ENCODE measurements at places on chromosomes 12 and 14.
A peak's percentile ranks its signal among the peaks of the same experiment; 100 is the strongest.

- peak; percentile 91 for DNase-seq
Observed at GRCh38 chr12:75641031-75641780, 129.8 kb upstream of the KRR1 start.

DNA sequence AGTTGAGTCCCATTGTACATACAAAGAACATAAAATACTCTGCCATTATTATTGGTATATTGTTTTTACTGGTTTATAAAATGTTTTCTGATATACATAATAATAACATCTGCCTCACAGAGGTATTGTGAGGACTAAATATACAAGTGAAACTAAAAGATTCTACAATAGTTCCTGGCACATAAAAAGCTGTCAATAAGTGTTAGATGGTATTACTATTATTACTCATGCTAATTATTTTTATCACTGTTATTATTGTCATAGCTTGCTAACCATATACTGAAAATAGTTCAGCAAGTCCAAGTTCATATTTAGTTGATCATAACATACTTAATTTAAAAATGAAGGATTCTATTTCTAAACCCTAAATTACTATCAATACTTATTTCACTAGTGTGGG, 34.4 kb downstream of the BTG1 start:
- no peak for DNase-seq

- no peak for DNase-seq
Observed at GRCh38 chr12:25025260-25025659, 76.4 kb upstream of the BCAT1 start.

DNA sequence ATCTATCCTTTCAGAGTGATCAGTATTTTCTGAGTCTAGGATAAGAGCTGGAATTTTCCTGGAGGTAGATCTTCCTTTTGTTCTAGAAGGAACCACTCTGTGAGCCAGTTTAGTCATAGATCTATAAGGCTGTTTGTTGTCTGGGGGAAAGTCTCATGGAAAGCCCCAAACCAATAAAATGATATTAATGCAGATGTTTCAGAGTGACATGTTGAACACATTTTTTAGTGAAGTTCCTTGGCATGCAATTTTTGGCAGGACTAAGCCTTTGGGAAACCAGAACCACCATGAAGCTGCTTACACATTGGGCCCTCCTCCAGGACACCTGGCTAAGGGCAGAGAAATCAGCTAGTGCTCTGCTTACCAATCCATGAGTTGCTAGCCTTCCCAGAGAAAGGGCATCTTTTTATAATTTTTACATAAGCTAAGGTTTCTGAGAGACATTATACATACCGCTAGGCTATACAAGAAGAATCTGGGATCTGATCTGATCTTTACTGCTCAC, 101.5 kb upstream of the PCED1B start:
- DNase-seq: peak; percentile 52

- no peak for DNase-seq
Observed at GRCh38 chr12:58323676-58324075, 382.3 kb downstream of the ATP23 start.

DNA sequence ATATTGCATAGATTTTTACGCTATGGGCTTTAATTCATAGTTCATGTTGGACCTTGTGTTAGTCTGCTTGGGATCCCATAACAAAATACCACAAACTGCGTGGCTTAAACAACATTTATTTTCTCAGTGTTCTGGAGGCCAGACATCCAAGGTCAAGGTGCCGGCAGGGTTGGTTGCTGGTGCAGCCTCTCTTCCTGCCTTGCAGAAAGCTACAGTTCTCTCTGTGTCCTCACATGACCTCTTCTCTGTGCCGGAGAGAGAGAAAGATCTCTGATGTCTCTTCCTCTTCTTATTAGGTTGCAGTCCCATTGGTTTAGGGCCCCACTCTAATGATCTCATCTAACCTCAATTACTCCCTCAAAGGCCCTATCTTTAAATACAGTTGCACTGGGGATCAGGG, 170.5 kb downstream of the IPO8 start:
- no peak for DNase-seq

GRCh38 chr14:55107766-55108554, 21.1 kb upstream of the LGALS3 start:
- peak; percentile 98 for DNase-seq

DNA sequence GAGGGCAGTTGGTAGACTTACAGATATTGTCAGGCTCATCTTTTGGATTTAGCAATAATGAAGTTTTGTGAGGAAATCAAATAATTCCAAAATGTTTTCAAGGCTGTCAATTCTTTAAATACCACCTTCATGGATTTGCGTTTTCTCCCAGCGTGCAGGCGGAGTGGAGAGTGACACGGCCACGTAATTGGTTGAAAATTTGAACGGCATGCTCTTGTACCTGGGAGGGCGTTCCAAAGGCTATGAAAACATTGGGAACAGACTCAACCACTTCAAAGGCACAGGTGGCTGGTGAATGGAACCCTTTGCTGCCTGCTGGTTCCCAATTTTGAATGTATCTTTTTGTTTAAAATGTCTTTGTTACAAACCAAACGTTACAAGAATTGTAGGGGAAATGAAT, 12.4 kb downstream of the SMIM41 start:
- DNase-seq: no peak

DNA sequence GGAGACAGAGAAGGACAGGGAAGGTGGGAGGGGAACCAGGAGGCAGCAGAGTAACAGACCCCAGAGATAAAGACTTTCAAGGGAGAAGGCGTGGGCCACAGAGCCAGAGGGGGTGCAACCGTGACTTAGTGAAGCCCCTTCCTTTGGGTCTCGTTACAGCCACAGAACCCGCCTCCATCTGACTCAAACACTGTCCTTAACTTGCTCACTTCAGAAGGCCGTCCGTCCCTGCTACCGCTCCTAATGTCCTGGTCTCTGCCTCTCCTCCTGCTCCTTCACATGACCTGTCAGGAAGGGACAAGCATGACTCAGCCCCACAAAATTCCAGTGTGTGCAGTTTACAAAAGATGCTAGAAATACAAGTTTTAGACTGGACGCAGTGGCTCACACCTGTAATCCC, 18.0 kb downstream of the RIMBP2 start:
- DNase-seq: no peak

- no peak for DNase-seq
Observed at GRCh38 chr12:102616692-102617091, 136.3 kb upstream of the IGF1 start.

- DNase-seq: peak; percentile 7
Observed at GRCh38 chr12:18886962-18887361, 149.0 kb downstream of the CAPZA3 start.

DNA sequence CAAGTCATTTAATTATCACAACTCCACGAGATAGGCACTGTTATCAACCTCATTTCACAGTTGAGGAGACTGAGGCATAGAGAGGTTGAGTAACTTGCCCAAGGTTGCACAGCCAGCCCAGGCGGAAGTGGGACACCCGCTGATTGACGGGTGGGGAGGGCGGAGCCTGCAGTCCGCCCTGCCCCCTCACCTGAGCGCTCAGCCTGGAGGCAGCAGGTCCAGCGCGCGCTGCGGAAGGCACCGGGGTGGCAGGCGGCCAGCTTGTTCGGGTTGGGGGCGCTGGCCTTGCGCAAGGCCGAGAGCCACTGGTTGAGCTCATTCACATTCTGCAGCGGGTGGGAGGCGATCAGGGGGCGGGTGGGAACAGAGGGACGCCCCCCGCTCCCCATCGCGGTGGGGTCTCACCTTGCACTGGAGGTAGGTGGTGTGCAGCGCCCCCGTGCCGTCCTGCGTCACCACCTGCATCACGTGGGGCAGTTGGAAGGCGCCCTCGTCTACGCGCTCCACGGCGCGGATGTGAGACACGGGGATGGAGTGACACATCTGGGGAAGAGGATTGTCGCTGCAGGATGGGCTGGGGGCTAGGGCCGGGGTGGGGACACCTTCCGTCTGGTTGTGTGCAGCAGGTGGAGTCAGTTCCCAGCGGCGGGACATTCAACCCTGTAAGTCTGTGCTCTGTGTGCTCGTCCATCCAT, 31.7 kb downstream of the RASAL1 start:
- DNase-seq: no peak

GRCh38 chr12:101637936-101638335, 43.2 kb downstream of the MYBPC1 start:
- no peak for DNase-seq

GRCh38 chr14:55458800-55459515, 18.5 kb upstream of the TBPL2 start:
- DNase-seq: peak; percentile 22

DNA sequence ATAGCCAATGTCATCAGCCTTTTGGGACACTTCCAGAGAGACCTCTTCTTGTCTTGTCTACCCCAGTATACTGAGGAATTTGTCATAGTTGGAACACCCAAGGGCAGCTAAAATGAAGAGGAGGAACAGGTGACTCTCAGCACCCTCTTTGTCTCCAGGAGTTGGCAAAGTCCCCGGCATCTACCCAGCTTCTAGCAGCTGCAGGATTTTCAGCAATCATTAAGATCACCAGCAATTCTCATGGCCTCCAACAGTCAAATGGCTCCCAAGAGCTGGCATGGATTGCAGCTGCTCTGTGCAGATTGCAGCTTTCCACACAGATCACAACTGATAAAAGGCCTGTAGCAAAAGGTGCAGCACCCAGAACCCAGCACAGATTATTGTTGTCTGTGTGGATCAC, 32.9 kb downstream of the RERGL start:
- no peak for DNase-seq

GRCh38 chr12:48420039-48420775, 52.2 kb upstream of the ANP32D start:
- DNase-seq: no peak

DNA sequence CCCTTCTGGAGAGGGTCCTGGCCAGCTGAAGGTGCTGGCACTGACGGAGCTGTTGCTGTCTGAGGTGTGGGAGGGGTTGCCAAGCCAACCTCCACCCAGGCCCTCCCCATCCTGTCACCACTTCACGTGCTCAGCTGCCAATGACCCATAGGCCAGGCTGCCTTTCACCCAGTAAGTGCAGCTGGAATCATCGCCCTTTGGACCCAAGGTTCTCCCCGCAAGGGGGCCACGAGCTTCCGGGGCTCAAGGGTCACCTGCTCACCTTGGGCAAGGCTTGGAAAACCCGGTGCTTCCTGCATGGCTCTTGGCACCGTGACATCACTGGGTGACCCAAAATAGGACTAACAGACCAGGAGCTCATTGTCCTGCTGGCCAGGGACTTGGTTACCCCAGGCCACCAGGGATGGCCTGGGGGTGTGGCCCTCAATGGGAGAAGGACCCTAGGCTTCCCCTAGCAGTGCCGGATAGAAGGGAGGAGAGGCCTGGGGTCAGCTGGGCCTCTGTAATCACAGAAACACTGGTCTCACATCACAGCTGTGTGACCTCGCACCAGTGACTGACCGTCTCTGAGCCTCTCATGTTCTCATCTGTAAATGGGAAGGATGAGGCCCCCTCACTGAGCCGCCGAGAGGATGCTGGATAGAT, 51.3 kb downstream of the CCDC85C start:
- no peak for DNase-seq

- peak; percentile 12 for DNase-seq
Observed at GRCh38 chr14:69321601-69322330, 61.8 kb downstream of the GALNT16 start.

DNA sequence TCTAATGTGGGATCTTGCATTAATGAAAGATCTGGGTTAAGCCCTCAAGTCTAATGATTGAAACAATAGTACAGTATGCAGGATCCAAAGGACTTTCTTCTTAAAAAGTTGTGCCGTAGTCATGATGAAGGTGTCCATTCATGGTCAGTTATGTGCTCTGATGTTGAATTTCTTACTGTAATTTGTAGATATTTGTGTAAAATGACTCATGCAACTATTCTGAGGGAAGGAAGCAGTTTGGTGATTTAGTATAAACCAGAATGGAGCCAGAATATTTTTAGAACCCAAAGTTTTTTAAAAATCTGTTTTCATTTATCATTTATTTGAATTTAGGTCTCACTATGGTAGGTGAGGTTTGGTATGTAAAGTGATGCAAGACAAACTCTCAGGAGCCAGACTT, 151.2 kb downstream of the AKAP6 start:
- DNase-seq: peak; percentile 71

DNA sequence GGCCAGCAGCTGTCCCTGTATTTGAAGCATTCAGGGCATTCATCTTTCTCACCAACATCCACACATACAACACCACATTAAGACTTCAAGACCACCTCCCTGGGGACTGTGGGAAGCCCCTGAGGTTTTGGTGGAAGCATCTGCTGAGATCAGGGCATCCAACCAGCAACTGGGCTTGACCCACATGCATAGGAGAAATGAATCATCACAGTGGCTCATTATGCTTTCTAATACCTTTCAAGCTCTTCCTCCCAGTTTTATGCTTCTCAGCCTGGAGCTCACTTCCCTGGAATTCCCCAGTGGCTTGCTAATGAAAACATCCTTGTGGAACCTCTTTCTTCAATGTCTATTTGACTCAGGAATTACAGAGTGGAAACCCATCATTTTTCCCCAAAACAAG, 21.4 kb upstream of the CMKLR1 start:
- DNase-seq: peak; percentile 42

DNA sequence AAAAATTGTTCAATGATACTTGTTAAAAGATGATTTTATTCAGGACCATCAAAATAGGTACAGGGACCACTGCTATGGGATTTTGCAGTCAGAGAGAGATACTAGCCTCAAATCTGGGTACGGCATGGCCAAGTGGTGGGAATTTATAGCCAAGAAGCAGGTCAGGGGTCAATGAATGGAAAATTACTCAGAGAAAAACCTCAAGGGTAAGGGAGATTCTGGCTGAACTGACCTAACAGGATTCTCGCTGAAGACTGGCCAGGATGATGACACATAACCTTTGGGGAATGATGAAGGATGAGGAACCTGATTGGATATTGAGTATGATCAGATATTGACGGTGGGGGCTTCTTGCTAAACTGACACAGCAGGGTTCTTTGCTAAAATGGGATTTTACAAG, 32.7 kb downstream of the DEPDC4 start:
- DNase-seq: peak; percentile 20

DNA sequence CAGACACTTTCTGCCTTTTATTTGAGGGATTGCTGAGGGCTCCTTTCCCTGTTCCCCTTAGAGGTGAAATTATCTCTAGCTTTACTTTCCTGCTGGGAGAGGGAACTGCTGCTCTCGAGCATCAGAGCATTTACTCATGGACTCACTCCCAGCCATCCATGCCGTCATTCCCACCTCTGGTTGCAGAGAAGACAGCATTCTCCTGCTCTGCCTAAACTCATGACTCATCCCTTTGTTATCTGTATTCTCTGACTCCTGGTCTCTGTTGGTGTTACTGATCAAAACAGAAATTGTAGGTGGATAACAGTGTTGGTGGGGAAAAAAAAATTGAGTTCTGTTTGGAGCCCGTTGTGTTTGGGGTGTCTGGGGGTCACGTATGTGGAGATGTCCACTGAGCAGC, 159.3 kb downstream of the TTC8 start:
- DNase-seq: peak; percentile 90
